Chondrocyte (in vitro differentiated cells): ENCODE measurements at places on chromosomes 3 and 15. TPM values are rescaled to one million over a fixed set of nuclear protein-coding genes. Genes with fewer than 3 reads are reported as not detected.

- no peak for DNase-seq
Measured at GRCh38 chr15:43211224-43211735, 9.5 kb downstream of the EPB42 start.

DNA sequence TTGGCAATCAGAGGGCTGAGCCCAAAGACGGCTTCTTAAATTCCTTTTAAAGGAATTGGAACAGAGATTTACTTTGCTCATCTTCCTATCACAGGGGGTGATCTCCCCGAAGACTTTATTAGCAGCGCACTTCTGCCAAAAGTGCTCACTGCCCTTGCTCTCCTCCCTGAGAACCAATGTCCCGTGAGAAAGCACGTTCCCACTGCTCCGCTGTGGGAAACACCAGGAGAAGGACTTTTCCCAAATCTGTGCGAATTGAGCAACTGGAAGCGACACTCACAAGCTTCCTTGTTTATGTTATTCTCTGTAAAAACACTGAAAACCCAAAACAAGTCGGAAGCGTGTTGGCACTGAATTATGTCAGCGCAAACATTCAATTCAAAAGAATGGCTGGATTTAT is 670.8 kb upstream of the NR2F2 start:
- no peak for DNase-seq

- DNase-seq = no peak
Measured at GRCh38 chr3:56860939-56861338, 59.2 kb upstream of the ARHGEF3 start.

DNA sequence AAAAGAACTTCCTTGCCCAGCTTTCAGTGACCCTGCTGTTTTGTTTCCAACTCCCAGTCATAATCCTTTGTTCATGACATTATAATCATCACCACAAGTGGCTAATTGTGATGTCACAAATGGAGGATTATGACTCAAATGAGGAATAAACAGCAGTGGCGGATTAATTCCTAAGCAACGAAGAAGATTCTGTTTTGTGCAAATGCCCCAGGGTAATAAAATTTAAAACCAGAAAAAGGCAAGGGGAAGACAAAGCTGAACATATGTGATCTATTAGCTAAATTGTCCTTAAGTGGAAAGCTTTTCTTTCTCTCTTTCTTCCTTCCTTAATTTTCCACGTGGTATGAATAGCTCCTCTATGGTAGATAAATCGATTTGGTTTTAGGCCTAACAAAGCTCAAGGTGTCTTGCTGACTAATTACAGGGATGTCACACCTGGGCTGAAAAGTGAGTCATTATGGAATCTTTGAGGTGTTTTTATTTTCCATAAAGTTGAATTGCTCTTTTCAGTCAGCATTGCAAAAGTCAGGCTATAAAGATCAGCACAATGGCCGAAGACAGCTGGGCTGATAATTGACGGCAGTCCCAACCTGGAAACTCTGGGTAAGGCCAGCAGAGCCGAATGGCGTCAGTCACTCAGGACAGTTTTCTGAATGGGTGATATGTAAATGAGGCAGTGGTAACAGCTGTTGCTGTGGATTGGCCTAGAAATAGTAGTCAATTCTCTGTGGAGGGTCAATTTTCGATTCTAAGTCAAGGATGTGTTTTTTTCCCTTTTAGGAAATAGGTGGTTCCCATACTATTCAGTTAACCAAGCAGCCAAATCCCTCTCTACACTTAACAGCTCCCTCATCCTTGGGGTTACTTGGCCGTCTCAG is 121.5 kb downstream of the PTPRG start:
- DNase-seq = no peak

DNA sequence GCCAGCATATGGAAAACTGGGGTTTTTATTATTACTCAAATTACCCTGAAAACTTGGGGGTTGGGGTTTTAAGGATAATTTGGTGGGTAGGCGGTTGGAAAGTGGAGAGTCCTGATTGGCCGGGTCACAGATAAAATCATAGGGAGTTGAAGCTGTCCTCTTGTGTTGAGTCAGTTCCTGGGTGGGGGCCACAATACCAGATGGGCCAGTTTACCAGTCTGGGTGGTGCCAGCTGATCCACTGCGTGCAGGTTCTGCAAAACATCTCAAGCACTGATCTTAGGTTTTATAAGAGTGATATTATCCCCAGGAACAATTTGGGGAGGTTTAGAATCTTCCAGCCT is 4.9 kb upstream of the ZNF662 start:
- DNase-seq = no peak

DNA sequence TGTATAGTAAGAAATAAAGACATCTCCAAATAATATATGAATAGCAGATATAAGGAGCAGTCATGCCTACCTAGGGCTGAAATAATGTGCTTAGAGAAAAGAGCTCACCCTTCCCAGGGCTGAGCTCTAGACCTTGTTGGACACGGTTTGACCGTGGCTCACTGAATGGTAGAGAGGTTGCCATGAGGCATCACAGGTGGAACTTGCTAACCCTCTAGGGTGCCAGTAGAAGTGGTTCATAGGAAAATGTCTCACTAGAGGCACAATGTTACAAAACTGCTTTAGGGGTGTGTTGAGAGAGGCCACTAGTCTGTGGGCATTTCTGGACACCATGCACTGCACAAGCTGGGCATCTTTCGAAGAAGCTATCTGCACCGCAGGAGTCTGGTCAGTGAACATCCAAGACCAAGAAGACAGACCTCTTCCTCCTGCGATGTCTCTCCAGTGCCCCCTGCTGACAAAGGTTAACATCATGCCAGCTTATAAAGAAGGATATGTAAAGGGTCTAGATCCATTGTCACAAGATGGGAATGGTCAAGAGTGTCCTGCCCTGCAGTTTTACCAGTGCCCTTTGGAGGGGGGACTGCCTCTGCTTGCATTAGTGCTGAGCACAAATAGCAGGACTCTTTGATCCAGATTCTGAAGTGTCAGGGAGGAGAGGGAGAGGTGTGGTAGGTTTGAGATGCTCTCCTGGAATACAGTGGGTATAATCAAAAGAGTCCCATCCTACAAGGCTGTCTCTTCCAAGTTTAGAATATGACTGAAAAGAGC is 266.8 kb downstream of the ZNF385D start:
- no peak for DNase-seq

GRCh38 chr3:61646851-61647525 is 85.6 kb downstream of the PTPRG start:
- DNase-seq = no peak

DNA sequence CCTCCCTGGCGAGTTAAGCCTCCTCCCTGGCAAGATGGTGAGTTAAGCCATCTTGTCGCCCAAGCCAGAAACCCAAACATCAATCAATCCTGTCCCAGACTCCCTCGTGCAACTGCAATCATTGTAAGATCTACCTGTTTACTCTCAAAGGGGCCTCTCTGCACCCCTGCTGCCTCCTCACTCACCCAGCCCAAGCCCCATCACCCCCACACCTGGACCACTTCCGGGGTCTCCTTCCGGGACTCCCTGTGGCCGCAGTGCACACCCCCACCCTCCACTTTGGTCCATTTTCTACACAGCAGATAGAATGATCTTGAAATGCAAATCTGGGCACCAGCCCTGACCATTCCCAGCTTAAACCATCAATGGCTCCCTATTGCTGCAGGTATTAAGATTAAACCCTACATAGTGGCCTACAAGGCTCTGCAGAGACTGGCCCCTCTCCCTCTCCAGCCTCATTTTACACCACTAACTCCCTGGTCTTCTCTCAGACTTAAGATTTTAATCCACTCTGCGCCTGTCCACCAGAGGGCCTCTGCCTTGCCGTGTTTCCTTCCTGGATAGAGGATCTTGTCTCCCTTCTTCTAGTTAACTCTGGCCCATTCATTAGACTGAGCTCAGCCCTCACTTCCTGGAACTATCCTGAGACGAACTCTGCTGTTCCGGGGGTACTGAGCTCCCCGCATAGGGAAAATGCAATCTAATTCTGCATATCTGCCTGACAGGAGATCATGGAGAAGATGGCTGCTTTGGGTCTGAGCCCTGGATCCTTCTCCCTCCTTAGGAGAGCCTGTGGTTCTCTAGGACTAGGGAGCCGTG is 41.9 kb upstream of the SLC6A1 start:
- no peak for DNase-seq

GRCh38 chr3:142285083-142285517 is 59.7 kb upstream of the GK5 start:
- no peak for DNase-seq

The CFAP20DC gene
- 1.9 to 3.6 TPM (median 3.1 TPM) in 3 replicates for total RNA-seq

- DNase-seq = no peak
Measured at GRCh38 chr3:38543586-38543985, 47.4 kb downstream of the EXOG start.

- DNase-seq = no peak
Measured at GRCh38 chr3:81718311-81718710, 43.1 kb downstream of the GBE1 start.

DNA sequence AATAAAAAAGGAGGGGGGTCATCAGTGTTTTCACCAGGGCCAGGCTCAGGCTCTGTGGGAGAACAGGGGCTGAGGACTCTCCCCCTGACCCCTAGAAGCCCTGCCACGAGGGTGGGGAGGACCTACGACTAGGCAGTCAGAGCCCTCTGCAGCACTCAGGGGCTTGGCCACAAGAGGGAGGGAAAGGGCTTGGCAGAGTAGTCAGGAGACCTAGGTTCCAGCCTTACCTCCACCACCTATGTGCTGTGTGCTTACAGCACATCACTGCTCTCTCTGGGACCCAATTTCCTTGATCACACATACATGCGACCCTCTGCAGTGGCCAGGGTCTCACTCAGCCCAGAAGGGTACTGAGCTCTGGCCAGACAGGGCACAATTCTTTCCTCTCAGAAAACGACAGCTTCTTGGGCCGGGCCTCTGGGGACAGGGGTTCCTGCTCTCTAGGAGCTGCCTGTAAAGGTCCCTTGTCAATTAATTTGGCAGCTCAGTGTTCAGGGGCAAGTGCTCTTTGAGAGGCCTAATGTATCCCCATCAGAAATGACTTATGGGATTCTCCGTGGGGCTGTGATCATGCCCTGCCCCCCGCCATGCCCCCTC is 16.4 kb upstream of the SKIC8 start:
- no peak for DNase-seq

DNA sequence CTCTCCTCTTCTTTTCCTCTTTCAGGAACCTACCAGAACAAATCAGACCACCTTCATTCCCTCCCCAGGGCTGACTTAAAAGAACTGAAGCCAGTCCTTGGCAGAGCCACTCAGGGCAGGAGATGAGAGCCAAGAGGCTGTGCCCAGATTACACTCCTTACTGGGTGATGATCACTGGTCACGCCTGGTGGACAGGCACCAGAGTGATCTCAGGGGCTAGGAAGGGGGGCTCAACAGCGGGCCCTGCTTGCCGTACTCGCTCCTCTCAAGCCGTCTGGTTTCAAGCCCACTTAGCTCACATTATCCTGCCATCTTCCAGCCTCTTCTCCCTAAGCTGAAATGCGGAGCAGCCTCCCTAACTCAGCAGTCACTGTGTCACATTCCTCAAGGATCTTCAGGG is 1.7 kb upstream of the FAH start:
- no peak for DNase-seq

The C3orf49 gene
- total RNA-seq = not detected in 3 replicates

GRCh38 chr3:179460260-179460659 is 9.0 kb upstream of the GNB4 start:
- no peak for DNase-seq

GRCh38 chr3:173945170-173945569 is 547.6 kb downstream of the NLGN1 start:
- DNase-seq = no peak

DNA sequence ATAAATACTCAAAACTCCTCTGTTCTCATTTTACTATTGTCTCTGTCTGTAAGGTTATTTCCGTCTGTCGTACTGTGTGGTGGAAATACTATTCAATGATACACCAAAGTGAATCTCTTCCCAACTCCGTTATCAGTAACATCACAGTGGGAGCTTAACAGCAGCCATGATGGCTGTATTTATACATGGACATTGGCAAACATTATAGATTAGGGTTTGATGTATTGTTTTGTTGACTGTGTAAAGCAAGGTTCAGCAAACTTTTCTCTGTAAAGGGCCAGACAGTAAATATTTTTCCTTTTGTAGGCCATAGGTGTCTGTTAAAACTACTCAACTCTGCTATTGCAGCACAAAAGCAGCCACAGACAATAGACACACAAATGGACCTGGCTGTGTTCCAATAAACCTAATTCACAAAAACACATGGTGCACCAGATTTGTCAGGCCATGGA is 23.2 kb downstream of the LIPC start:
- DNase-seq = no peak

The ILDR1 gene
- total RNA-seq = not detected in 3 replicates

The C3orf20 gene
- not detected in 3 replicates for total RNA-seq

DNA sequence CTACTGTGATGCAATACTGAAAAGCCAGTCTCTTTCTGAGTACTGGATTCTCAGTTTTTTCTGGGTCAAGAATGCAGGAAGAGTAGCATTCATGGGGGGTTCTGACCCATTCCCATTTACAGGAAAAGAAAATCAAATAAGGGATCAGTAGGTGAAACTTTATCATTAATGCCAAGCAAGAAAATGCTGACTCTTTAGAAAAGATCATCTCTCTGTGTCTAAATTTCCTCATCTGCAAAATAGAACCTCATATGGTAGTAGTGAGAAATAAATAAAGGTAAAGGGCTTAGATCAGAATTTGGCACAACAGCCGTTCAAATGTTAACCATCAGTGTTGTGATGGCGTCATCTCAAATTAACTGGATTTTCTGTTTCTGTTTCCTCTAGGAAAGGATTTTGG is 807.6 kb upstream of the LMCD1 start:
- DNase-seq = no peak

DNA sequence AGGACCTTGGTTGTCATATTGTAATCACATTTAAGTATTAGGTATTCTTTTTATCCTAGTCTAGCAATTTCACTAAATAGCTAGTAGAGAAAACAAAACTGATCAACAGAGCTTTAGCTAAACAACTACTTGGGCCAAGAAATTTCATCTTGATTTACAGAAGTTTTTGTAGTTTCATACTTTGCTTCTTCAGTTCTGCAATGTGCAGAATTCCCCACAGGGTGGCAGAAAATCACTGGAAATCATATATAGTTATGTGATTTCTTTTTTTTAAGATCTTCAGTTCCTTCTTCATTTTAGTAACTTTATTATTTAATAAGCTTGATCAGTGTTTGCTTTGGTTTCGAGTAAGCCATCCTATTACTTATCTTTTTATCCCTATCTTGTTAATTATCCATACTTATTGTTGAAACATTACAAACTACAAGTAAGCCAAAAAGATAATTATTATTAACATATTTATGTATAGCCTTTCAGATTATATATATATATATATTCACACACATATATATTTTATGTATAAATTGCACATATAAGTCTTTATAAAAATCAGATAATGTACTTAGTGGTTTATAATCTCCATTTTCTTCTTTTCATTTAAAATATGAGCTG is 2.2 kb upstream of the BNIP2 start:
- DNase-seq = no peak

The GXYLT2 gene
- total RNA-seq = 93.0 to 140 TPM (median 99.3 TPM) in 3 replicates

The CPLX3 gene
- total RNA-seq = not detected in 3 replicates

The ROPN1 gene
- not detected in 3 replicates for total RNA-seq

DNA sequence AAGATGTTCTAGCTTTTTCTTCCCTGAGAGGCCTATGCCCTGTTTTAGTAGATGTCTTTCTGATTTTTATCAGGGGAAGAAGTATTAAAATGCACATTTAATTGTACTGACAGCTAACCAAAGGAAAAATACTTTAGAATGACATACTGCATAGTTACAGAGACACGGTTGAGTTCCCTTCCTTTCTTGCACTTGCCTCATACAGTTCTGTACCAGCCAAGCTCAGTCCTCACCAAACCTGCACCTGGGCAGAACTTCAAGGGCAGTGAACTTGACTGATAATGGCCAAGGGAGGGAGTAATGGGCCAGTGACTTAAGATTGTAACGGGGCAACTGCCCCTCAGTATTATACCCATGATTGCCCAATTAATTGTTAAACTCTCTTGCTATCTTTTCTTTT is 34.1 kb upstream of the RASGRP1 start:
- DNase-seq = no peak
